Renal cortex interstitium (tissue), 15 donors: ENCODE measurements at places on chromosomes 2 and 18.
A peak's percentile ranks its signal among the peaks of the same experiment; 100 is the strongest.

- DNase-seq: no peak
Measured at GRCh38 chr2:74648009-74648443, at the start of gene M1AP. M1AP (minus strand) TSS chr2:74648330; CDS start chr2:74640275, 8,055 bp downstream.

DNA sequence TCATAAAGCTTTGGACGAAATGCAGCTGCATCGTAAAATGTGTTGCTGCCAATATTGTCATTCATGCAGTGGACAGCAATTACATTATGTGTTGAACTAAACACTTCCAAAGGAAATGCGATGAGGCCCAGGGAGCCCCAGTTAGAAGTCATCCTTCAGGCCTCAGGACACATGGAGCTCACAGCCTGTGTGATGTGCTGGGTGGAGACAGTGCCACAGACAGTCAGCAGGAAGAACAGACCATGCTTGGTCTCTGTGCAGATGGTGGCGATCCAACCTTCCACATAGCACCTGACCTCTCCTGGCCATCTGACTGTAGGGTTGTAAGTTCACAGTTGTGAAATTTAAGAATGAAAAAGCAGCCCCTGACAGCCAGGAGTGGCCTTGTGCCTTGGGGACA, 118.3 kb upstream of the ALKAL2 start:
- DNase-seq: no peak

DNA sequence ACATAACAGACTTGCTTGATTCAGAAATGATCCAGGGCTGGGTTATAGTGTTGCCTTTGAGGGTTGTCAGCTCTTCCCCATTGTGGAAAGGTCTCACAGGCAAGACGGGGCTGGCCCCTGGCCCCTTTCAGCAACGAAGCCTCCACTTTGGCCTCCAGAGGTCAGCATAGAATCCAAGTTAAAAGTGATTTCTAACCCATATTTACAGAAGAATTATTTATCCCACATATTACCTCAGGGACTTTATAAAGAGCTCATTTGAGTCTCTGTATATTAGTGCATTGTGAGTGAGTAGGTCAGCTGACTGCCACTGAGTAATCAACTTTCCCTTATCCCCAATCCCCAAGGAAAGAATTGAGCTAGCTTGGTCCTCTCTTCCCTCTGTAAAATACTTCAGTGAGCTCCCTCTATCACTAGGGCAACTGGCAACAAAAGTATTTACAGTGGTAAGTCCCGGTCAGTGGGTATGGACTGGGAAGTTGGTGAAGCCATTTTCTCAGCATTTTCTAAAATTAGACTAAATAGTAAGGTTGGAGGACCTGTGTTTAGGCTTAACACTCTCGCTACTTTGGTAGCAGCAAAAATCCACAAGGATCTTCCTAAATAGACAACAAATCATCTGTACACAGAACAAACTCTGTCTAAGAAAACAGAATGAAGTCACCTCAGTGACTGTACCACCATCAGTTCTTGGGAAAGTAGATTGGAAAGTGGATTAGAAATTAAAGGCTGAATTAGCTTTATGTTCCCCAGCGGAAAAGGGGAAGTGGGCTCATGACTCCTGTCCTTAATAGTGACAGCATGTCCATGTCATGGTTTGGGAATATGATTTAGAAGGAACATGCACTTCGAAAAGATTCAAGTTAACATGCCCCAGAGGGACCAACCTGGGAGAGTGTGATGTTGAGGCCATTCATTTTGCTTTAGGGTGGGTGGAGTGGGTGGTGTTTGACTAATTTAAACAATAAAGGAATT, 171.0 kb upstream of the SIX3 start:
- DNase-seq: no peak

DNA sequence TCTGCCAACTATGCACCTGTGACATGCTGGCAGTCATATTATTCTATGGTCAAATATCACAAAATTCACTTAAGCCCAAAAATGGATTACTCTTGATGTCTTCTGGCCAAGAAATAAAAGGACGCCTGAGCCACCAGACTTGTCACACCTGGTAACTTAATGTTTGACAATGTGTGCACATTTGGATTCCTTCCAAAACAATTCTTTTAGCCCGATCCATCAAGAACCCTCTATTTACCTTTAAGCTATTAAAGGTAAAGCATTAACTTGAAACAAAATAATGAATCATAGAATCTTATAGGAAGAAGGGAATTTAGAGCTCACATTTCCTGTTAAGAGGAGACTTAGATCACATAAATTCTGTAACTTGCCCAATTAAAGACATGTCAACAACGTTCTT, 46.5 kb upstream of the NFU1 start:
- no peak for DNase-seq

- DNase-seq: no peak
Measured at GRCh38 chr2:159035790-159036411, 67.5 kb downstream of the TANC1 start.

DNA sequence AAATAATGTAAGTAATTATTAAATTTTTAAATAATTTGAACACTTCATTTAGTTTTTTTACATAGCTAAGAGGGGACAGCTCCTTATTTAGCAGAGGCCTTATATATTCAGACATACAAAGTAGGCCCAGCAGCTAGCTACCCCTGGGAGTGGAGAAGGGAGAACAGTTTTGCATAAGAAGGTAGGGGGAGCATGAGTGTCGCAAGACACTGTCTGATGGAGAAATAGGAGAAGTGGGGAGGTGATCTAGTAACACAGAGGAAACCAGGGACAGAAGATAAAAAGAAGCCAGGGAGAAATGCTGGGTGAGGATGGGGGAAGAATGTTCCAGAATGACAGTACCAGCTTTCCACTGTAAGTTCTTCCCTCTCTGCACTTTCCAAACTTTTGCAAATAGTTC, 16.0 kb upstream of the RGPD4 start:
- DNase-seq: no peak

- DNase-seq: no peak
Measured at GRCh38 chr2:200850512-200851256, 13.8 kb downstream of the CLK1 start.

- no peak for DNase-seq
Measured at GRCh38 chr2:200054681-200055468, 99.5 kb downstream of the MAIP1 start.

- DNase-seq: no peak
Measured at GRCh38 chr2:99442837-99443236, 47.0 kb downstream of the REV1 start.

DNA sequence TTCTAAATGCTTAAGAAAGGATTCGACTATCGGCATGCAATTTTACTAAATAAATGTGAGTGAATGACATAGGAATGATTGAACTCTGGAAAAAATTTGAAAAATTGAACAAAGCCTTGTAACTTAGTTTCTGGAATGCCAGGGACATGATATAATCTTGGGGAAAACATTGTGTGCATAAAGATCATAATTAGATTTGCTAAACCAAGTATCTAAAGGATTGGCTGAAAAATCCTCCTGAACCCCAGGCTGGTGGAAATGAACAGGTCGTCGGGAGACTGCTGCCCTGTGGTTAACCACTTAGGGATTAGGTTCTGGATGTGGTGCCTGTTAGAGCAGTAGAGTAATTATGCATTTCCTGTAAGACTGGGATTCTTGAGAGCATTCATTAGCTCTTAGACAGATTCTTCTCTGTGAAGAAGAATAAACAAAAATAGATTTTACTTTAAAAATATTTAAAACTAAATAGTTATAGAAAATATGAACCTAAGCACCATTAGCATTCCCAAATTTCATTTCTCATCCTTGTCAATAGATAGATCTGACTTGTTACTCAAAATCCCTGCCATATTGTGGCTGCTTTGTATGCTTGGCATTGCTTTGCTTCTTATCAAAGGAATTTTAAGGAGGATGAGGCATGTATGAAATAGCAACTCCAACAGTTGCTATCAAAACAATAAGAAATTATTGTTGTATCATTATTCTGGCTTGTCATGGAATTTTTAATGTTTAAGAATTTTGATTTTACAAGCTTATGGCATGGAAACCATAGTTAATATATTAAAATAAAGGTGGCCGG, 55.9 kb downstream of the LYPD6B start:
- DNase-seq: no peak

- DNase-seq: no peak
Measured at GRCh38 chr2:128279009-128279408, 39.7 kb downstream of the HS6ST1 start.

DNA sequence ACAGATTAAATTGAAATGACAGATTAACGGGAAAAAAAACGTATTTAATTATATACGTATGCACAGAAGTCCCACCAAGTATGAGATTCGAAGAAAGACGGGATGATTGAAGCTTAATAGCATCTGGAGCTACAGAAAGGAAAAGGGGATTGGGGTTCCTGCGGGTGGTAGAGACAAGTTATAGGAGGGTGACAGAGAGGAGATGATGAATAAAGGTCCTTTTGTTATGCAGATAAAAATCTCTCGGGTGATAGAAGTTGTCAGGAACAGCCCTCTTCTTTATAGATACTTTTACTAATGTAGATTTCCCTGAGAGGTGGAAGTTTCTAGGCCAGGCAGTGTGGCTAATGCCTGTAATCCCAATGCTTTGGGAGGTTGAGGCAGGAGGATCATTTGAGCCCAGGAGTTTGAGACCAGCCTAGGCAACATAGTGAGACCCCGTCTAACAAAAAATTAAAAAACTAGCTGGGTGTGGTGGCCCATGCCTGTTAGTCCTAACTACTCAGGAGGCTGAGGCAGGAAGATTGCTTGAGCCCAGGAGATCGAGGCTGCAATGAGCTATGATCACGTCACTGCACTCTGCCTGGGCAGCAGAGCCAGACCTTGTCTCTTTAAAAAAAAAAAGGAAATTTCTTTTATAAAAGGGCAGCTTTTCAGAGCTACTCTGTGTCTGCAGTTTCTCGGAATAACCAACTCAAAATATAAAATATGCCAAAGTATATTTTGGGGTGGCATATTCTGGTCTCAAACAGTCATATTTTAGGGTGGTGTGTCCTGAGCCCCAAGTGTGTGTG, 113.0 kb downstream of the STPG4 start:
- DNase-seq: no peak

DNA sequence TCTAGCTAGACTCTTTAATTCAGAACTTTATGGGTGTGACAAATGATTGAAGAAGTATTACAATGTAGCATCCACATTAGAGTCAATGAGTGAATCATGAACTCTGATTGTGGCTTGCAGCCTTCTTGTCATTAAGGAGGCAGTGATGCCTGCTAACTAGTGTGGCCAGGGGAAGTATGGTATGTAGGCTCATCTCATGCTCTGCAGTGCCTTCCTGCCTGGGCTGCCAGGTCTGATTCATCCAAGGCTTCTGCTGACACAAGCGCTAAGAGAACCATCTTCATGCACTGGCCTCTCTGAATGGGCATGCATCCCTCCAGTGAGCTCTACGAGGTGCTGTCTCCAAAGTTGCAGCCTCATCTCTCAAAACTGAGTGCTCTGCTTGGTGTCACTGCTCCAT, 144.3 kb downstream of the MTCL1 start:
- DNase-seq: no peak

- DNase-seq: no peak
Measured at GRCh38 chr2:10889651-10890215, 22.0 kb upstream of the KCNF1 start.

- no peak for DNase-seq
Measured at GRCh38 chr2:132876745-132877391, 206.9 kb upstream of the LYPD1 start.

DNA sequence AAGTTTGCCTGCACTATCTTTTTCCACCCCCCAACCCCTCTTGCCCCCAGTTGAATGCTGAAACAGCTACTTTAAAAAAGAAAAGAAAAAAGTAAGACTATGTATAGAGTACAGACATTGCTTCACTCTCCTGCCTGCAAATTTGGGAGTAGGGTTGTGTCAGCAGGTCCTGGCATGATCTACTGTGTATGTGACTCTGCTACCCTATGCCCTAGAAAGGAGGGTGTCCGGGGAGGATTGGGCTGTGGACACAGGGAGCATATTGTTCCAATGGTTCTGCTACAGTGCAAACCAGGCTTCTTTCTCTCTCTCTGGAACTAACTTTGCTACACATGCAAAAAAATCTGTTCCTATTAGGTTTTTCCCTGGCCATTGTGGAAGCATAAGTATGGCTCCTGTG, 9.9 kb upstream of the ZEB2 start:
- DNase-seq: no peak

- peak; percentile 34 for DNase-seq
Measured at GRCh38 chr18:55587418-55588110, 428 bp downstream of the TCF4 start.

GRCh38 chr18:36451454-36452251, 154.1 kb downstream of the FHOD3 start:
- no peak for DNase-seq

DNA sequence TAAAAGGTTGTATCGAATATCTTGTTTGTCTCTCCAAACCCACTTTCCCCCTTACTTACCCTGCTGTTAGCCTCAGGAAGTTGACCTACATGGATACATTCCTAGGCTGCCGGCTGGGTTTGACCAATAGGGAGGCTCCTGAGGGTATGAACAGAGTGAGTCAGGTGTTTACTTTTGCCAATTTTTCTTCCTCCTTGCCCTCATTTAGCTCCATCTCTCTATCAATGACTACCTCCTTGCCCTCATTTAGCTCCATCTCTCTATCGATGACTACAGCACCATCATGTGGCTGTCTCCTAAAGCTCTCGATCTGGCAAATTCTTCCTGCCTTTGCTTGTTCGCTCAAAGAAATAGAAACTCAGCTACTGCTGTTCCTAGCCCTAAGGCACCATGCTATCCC, 571.9 kb upstream of the CRIM1 start:
- DNase-seq: no peak

- DNase-seq: no peak
Measured at GRCh38 chr18:31042406-31043181, at the start of gene DSC3. DSC3 (minus strand) TSS chr18:31042742; CDS start chr18:31042660, 82 bp downstream.

DNA sequence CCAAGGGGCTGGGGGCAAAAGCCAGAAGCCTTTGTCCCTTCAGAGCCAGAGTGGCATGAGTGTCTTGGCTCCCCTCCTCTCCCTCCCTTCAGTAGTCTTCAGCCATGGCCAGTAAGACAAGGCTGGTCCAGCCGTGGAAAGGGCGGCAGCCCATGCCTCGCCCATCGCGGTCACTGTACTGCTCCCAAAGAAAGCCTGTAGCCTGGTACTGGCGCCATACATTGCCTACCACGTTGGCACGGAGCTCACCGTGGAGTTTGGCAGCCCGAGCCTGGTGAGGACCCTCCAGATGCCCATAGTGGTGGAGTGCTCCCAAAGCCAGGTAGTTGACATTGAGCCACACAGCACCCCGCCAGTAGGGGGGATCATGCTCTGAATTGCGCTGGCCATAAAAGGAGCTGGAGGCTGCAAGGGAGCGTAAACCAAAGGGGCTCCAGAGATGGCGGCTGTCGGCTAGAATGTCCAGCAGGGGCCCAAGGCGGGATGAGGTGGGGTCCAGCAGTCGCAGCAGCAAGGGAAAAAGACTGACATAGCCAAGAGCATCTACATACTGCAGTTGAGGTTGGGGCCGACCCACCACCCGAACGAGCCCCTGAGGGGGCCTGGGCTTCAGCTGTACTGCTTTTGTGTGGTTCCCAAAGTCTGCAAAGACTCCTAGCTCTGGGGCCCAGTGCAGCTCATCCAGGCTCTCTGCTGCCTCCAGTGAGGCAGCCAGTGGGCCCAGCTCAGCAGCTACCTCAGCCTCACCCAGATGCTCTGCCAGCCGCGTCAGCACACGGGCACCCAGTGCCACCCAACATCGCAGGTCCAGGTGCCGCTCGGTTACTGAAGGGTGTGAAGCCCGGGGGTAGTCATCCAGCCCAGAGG, 3.2 kb downstream of the WBP1 start:
- DNase-seq: no peak

- DNase-seq: peak; percentile 49
Measured at GRCh38 chr18:59054496-59055287, 85.0 kb upstream of the SEC11C start.

- no peak for DNase-seq
Measured at GRCh38 chr2:106272216-106272807, 78.2 kb upstream of the UXS1 start.

- no peak for DNase-seq
Measured at GRCh38 chr2:88350331-88351248, 101.9 kb downstream of the FOXI3 start.
